ENCODE measurements at places on chromosomes 16 and 17.

DNA sequence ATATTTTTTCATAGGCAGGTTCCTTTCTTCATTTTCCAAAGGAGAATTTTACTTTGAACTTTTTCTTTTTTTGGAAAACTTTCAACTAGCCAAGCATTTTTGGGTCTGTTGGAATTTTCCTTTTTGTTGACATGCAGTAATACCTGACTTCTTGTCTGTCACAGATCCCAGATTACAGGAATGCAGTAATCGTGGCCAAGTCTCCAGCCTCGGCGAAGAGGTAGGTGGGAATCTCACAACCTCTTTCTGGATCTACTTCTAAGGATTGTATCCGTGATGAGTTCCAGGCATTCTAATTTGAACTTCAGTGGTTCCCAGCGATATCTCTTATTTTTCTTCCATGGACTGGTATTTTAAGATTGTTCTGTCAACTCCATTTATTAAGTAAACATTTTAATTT, 31.7 kb downstream of the PRPSAP2 start:
- no peak for DNase-seq

- DNase-seq, result peak; percentile 94
These were observed 1.5 kb downstream of the TMEM102 start for GRCh38 chr17:7436556-7437368.

DNA sequence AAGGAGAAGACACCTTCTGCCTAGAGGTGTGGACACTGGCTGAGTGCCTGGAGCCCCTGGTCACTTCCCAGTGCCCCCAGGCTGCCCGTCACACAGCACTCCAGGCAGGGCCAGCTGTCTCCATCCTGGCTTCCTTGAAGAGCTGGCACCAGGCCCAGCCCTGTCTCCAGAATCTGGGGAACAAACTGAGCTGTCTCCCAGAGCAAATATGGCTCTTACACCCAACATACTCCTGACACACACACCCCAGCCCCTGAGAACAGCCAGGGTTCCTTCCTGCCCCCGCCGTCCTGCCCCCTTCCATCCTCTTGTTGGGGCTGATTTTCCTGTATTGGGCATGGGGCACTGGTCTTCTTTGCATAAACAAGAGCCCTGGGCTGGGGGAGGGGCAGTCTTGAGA, 9.1 kb downstream of the NHERF1 start:
- DNase-seq, result no peak

DNA sequence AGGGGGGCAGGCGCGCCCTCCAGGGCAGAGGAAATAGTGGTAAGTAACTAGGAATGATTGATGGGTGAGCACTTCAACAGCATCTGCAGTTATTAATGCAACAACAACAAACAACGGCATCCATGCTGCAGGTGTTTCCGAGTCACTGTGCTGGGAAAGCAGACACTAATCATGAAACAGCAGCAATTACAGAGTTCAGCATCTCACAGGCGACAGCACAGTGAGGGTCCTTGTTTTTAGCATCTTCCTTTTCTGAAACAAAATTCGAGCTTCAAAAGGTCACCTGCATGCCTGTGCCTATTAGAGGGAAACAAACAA, 191.9 kb downstream of the SLC39A11 start:
- no peak for DNase-seq

DNA sequence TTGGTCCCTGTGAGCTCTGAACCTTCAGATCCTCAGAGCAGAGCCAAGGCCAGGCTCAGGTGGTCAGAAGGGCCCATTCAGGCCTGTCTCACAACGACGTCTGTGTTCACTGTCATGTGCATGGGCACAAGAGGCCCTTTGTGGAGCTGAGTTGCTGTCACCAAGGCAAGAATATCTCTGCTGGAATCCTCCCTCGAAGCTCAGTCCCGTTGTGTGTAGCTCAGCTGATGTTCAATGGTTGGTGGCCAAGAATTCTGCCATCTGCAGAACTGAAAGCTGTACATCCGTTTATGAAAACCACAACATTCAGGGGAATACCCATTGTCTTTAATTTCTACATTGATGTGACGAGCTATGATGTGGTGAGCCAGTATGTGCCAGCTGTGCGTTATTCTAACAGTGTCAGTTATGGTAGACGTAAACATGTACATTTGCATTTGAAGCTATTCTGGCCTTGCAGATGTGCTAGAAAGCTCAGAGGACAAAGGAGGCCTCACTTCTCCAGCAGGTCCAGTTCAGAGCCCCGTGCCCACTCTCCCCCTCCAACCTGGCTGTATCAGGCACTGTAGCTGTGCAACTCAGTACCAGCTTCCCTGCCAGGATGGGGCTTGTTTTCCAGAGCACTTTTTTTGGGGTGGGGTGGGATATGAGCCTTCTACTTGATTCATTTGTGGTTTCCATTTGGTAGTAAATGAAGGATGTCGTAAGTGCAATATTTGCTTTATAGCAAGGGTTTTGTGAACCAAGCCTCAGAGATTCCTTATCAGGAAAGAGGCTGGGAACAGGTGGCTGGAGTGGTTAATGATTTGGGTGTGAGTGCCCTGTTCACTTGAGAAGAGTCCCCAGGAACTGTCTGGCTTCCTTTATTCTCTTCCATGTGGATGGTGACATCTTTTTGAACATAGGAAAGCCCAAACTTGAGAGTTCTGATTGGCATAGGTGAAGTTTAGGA, 56.1 kb downstream of the B9D1 start:
- no peak for DNase-seq

DNA sequence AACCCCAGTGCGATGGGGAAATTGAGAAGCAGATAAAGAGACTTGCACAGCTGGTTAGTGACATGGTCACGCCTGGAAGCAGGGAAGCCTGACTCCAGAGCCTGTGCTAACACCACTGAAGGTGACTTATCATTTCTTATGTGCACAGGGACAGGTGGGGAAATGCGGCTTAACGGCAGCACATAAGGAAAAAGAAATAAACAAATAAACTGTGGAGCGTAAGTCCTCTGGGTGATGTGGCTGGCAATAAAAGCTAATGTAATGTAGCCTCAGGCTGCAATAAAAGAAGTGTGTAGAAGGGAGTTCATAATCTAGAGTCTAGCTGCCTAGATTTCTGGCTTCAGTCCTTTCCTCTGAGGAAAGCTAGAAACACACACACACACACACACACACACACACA, 10.6 kb downstream of the CDH11 start:
- no peak for DNase-seq

- no peak for DNase-seq
These were observed 18.7 kb upstream of the ARHGAP17 start for GRCh38 chr16:25033852-25034251.

DNA sequence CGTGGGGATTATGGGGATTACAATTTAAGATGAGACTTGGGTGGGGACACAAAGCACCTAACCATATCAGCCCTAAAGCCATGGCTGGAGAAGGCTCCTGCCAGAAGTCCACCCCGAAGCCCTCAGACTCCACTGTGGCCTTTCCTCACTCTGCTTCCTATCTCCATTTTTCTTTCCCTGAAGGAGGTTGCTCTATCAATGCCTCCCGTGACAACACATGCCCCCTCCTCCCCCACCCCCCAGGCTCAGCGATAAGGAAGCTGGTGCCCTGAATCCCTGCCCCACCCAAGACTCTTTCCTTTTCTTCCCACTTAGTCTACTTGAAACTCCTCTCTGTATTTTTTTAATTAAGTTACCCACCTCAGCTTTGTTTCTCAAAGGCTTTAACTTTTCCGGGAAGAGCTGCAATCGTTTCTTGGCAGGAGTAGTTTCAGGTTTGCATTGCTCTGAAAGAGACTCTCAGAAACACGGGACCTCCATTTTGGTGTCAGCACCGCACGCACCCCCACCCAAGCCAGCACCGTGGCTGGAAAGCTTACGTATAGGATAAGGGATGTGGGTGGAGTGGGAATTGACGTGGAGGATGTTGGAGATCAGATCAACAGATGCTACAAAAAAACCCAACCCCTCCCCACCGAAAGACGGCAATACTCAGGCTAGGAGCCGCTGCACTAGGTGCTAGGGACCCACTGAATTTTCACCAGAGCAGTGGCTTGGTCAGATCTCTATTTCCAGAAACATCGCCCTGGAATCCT, 15.2 kb upstream of the CA4 start:
- no peak for DNase-seq

GRCh38 chr17:52383493-52384100, 225.1 kb upstream of the CA10 start:
- DNase-seq, result peak; percentile 59

DNA sequence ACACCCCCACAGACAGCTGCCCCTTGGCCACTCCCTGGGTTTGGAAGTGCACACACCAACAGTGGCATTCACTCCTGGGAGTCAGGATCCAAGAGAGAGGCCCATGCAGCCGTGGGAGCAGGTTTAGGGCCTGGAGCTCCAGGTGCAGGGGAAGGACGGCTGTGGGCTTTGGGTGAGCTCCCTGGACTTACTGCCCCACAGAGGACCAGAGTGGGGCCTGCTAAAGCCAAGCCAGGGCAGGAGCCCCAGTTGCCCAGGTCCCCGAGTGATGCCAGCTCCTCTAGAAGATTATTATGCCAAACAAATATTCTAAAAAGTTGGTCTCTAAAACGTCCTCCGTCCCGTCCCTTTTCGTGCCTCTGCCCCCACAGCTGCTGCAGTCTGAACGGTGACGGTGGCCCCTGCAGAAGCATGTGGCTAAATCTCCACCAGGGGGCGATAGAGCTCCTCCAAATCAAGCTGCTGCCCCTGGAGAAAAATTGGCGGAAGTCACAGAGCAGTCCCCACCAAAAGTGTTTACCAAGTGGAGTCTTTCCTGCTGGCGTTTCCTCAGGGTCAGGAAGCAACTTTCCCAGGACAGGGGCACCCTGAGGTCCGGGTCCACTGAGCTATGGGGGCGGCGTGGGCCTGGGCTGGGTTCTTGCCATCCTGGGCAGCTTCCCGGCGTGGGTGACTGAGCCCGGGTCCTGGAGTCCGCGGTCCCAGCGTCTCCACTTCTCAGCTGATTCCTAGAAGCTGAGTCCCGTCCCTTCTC, 4.2 kb downstream of the ARMC7 start:
- peak; percentile 95 for DNase-seq

DNA sequence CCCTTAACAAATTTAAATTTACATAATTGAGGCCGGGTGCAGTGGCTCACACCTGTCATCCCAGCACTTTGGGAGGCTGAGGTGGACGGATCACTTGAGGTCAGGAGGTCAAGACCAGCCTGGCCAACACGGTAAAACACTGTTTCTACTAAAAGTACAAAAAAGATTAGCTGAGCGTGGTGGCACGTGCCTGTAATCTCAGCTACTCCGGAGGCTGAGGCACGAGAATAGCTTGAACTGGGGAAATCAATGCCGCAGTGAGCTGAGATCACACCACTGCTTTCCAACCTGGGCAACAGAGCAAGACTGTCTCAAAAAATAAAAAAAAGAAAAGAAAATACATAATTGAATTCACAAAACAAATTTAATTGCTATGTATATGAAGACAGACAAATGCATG, 56.3 kb upstream of the KIFC3 start:
- DNase-seq, result no peak

GRCh38 chr16:79651363-79651762, 50.8 kb upstream of the MAF start:
- DNase-seq, result no peak

DNA sequence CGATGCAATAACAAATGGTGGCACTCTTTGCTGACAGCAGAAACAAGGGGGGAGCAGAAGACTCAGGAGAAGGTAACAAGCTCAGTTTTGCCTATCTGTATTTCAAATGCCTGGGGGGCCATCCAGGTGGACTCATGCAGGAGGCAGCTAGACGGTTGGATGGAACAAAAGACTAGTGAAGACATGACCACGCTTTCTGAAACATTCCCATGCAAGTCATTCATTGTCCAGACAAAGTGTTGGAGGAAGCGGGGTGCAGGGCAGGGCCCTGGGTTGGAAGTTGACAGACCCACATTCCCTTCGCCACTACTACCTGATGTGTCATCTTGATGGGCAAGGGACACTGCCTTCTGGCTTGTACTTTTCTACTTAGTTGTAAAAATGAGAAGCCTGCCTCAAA, 29.8 kb upstream of the CRYBA1 start:
- DNase-seq, result no peak

- peak; percentile 69 for DNase-seq
These were observed 313.0 kb downstream of the SEC14L1 start for GRCh38 chr17:77453613-77454241.

DNA sequence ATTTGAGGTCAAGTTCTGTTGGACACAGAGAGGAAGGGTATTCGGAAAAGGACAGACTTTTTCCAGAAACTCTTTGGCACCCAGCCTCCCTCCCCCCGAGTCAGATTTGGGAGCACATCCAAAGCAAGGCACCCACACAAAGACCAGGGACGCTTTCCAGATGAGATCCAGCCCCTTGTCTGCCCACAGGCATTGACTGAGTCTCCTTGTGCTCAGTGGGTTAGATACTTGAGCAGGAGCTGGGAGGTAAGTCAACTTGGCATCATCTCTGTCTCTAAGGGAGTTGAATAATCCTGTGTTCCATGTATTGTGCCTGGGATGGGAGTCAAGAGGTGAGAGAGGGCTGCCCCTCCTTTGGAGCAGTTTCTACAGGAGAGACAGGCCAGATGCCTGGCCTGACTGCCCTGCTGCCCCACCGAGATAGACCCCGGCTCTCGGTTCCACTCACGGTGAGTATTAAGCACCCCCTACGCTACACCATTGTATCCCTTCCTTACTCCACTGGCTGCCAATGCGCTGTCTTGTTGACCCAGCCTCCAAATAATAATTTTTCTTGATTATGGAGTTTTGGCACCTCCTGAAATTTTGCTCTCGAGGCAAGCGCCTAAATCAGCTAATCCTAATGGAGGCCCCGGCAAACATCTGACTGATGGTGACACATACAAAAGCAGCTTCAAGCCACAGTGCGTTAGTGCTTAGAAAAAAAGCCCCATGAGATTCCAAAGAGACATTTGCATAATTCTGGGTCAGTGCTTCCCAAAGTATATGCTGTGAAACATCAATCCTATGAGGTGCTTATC, 29.6 kb upstream of the MAP3K14 start:
- DNase-seq, result no peak

- no peak for DNase-seq
These were observed 11.4 kb upstream of the ITPRIPL2 start for GRCh38 chr16:19102187-19102872.

- peak; percentile 63 for DNase-seq
These were observed 100.5 kb downstream of the PLCG2 start for GRCh38 chr16:81879625-81880024.

- DNase-seq, result no peak
These were observed 4.4 kb downstream of the FMNL1 start for GRCh38 chr17:45225964-45226530.

DNA sequence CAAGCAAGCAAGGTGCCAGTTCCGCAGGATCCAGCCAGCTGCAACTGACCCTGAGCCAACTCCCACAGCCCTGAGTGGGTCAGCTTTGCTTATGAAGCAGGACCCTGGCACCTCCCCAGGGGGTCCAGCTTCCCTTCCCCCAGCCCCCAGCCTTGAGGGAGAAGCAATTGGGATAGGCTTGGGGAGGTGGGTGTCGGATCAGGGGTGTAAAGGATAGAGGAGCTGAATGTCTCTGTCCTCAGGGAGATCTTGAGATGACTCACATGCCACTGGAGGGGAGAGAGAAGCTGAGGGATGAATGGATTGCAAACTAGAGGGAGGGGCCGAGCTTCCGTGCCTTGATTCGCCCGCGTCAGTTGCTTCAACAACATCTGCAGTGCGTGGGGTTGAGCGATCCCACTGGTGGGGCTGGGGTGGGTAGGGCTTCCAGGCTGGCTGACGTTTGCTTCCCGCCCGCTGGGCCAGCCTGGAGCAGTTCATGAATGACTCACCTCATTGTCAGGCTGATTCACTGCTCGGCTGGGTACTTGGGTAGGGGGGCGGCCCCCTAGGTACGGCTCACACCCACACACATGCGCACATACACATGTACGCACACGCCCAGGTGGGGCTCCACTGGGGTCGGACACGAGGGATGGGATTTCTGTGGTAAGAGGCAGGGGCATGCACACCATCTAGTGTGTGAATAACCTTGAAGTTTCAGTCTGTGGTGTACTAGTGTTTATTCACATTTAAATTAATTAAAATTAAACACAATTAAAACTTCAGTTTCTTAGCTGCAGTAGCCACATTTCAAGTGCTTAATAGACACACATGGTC, 3.6 kb upstream of the HROB start:
- peak; percentile 94 for DNase-seq

Measured in ELF-1 (cell line).